GF-D8 (cell line): ENCODE measurements at places on chromosomes 5 and 9.

- no peak for DNase-seq
Observed at GRCh38 chr5:98635656-98636055, 137.8 kb upstream of the RGMB start.

DNA sequence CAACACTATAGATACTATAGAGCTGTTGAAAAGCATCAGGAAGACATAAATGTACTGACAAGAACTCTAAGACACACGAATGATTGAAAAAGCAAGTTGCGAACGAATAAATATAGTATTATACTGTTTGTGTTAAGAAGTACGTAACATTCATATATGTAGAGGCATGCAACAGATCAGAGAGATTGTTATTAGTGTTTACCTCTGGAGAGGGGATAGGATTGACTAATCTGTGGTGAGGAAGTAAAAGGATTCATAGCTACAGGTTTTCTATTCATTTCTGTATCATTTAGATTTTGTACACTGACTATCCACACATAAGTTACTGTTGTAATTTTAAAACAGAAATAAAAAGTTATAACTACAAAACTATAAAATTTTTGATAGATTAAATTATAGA lies 147.6 kb upstream of the SV2C start:
- no peak for DNase-seq

GRCh38 chr5:33462456-33462855 lies 21.7 kb downstream of the TARS1 start:
- DNase-seq, result no peak

- DNase-seq, result no peak
Observed at GRCh38 chr5:131387255-131387654, 123.4 kb downstream of the CDC42SE2 start.

- no peak for DNase-seq
Observed at GRCh38 chr5:75558221-75558620, 46.5 kb downstream of the POLK start.

GRCh38 chr5:66143473-66144073 lies 527 bp upstream of the SREK1 start:
- DNase-seq, result no peak

DNA sequence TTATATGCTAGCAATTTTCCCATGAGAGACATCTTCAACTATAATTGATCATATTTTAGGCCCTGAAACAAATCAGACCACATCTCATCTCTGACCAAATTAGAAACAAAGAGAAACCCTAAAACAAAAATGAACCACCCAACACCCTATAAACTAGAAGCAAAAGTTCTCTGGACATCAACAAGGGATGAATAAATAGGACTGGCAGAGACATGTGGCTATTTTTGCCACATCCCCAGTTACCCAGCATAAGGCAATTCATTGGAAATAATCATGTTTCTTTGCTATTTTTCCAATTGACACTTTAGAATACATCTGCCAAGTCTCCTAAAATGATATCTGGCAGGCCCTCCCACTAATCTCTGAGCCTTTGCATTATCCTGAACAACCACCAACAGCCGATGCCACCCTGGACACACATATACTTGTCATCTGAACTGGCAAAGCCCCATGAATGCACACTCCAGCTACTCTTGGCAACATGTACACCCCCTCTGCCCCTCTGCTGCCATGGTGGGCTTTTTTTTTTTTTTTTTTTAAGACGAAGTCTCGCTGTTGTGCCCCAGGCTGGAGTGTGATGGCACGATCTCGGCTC lies 53.5 kb upstream of the EQTN start:
- DNase-seq, result no peak

DNA sequence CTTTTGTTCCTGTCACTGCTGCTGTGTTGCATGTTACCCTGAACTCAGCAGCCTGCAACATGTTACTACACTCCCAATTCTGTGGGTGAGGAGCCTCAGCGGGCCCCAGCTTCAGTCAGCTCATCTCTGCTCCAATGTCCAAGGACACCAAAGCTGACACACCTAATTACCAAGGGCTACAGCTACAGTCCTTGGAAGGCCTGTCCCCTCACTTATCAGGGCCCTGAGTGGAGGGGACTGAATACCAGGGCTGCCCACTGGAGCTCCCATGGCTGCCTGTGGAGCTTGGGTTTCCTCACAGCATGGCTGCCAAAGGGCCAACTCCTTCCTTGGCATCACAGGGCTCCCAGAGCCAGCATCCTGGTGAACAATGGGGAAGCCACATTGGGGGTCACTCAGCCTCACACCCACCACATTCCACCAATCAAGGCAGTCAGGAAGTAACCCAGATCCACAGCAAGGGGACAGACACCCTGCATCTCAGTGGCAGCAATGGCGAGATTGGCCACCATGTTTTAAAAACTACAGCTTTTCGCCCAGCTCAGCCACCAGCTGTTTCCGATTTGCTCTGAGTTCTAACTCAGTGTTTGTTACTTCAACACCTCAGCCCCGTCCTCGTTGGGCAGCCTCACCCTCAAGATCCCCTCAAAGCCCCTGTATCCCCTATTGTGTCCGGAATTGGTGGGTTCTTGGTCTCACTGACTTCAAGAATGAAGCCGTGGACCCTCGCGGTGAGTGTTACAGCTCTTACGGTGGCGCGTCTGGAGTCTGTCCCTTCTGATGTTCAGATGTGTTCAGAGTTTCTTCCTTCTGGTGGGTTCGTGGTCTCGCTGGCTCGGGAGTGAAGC lies 18.9 kb downstream of the SEMA4D start:
- no peak for DNase-seq

GRCh38 chr9:135752281-135753204 lies 50.6 kb downstream of the KCNT1 start:
- DNase-seq, result no peak

DNA sequence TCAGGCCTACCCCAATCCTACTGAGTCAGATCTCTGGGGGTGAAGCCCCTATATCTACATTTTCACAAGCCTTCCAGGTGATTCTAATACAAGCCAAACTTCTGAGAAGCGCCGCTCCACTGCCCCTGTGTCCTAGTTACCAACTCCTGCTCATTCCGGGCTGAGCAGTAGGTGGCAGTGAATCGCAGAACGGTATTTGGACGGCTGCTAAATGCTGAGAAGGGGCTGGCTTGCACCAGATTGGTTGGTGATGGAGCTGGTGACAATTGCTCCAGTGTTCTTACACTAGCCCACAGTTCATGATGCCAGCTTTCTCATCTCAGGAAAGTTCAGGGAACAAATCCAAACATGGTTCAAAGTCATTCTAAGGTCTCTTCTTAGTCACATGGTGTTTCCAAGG lies 31.1 kb upstream of the FGF1 start:
- DNase-seq, result no peak

- DNase-seq, result no peak
Observed at GRCh38 chr9:118003240-118003639, 299.0 kb downstream of the TLR4 start.

DNA sequence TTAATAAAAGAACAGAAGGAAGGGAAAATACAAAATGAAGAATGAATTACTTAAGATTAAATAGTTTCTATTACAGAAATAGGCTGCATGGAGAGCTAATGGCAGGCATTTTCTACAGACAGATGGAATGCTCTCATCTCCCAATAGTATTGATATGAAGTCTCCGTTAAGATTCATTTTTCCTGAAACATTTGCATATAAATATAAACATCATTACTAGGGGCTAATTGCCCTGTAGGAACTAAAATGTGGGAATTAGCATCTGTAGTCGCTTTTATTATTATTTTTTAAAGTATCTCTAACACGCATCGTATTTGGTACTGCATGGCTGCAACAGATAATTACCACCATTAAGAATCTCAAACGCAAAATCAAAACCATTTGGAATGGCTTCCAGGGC lies 2275.5 kb downstream of the MAT2B start:
- DNase-seq, result no peak

- no peak for DNase-seq
Observed at GRCh38 chr9:133657120-133657661, 21.0 kb downstream of the DBH start.

- peak; percentile 56 for DNase-seq
Observed at GRCh38 chr5:159805021-159805420, 111.3 kb upstream of the ADRA1B start.

- DNase-seq, result no peak
Observed at GRCh38 chr5:14574891-14575508, 6.6 kb upstream of the OTULINL start.

DNA sequence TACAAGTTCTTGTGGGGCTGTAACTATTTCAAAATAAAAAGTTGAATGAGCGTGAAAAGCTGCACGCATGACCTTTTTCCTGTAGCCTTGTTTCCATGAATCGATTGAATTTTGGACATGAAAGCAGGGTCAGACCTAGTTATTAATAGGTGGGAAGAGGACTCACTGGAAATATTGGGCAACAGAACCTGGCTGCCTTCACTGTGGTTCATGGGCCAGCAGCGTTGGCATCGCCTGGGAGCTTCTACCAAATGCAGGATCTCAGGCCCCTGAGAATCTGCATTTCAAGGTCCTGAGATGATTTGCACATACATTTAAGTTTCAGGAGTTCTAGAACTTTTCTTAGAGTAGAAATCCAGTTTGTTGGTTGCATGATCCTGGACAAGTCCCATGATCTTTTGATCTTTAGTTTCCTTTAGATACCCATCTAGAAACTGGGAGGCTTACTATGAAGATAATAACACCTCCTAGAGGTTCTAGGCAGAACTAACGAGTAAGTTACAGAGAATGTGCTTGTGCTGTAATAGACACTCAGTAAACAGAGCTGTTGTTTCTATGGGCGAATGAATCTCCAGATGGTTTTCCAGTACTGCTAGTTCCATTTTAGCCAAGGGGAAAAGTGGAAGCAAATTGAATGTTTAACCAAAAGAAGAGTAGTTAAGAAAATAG lies 12.4 kb downstream of the ANKRD33B start:
- no peak for DNase-seq
